ENCODE measurements at places on chromosomes 3 and 15.

DNA sequence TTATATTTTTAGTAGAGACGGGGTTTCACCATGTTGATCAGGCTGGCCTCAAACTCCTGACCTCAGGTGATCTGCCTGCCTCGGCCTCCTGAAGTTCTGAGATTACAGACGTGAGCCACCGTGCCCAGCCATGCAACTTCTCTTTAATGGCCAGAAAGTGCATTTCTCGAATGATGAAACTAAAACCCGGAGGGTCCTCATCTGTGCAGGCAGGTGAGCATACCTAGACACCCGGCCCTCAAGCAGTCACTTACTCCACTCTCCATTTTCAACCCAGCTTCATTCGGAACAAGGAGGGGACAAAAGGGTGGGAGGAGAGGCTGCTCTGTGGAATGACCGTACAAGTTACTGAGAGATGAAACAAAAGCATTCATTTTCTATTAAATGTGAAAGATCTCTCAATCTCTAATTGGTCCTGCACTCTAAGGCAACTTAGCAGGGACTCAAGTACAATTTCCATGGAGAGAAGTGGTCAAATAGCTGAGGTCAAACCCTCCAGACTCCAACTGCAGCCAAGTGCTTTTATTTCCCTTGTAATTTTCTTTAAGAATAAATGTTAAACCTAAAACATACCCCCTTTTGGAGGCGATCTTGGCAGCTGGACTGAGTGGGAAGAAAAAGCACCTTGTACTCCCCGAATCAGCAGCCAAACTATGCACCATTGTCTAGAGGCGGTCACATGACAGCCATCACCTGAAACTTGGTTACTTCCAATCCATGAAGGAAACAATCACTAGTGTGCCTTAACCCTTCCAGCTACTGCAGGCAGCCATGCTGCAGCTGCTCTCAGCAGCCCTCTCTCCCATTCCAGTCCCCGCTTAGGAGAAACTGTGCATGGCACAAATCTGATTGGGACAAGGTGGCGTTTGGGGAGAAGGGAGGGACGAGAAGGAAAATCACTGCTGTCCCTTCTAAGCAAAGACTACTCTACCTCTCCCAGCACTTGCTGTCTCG lies 62.2 kb downstream of the VGLL4 start:
- DNase-seq = no peak

- no peak for DNase-seq
These were observed 182.7 kb downstream of the GOLGA6L6 start for GRCh38 chr15:20358779-20359414.

GRCh38 chr3:38026856-38027255 lies 2.6 kb downstream of the PLCD1 start:
- no peak for DNase-seq

- peak; percentile 25 for DNase-seq
These were observed 111.9 kb downstream of the OXSM start for GRCh38 chr3:25901796-25902195.

DNA sequence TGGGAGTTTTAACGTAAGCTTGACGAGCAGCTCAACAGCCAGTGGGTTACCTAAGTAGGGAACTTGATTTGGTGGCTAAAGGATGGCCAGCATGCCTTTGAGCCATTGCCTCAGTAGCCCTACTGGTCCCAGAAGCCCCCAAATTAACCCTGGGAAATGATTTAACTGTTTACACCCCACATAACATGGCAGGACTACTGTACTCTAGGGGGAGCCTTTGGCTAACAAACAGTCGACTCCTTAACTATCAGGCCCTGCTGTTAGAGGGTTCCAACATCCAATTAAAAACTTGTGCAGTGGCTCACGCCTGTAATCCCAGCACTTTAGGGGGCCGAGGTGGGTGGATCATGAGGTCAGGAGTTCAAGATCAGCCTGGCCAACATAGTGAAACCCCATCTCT lies 9.4 kb upstream of the SMCO1 start:
- no peak for DNase-seq

- no peak for DNase-seq
These were observed 15.7 kb upstream of the ARPIN start for GRCh38 chr15:89928421-89928820.

GRCh38 chr3:64260431-64260830 lies 35.2 kb upstream of the PRICKLE2 start:
- DNase-seq = no peak

GRCh38 chr3:30292192-30292893 lies 314.1 kb upstream of the TGFBR2 start:
- no peak for DNase-seq

DNA sequence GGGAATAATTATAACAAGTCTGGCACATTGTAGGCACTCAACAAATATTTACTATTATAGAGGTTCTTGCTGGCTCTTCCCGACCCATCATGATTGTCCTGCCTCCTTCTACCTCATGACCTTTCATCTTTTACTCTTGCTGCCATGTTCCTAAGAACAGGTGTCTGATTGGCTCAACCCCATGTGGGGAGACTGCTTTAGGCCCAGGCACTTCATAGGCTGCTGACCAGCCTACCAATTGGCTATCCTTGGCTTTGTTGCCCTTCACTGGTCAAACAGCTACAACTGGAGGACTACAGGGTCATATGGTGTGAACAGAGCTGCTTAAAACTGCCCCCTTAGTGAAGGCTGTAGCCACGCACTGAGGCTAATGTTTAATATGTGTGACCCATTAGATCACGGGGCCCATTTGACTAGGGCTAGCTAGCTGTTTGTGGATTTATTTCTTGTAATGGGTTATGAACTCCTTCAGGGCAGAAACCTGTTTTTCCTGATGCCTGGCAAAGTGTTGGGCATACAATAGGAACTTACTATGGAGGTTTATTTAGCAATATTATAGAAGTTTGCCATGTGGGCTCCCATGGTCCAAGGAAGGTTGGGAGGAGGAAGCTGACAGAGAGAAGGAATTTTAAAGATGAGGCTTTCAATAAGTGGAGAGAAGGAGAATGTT lies 239.9 kb upstream of the TBC1D5 start:
- DNase-seq = no peak

DNA sequence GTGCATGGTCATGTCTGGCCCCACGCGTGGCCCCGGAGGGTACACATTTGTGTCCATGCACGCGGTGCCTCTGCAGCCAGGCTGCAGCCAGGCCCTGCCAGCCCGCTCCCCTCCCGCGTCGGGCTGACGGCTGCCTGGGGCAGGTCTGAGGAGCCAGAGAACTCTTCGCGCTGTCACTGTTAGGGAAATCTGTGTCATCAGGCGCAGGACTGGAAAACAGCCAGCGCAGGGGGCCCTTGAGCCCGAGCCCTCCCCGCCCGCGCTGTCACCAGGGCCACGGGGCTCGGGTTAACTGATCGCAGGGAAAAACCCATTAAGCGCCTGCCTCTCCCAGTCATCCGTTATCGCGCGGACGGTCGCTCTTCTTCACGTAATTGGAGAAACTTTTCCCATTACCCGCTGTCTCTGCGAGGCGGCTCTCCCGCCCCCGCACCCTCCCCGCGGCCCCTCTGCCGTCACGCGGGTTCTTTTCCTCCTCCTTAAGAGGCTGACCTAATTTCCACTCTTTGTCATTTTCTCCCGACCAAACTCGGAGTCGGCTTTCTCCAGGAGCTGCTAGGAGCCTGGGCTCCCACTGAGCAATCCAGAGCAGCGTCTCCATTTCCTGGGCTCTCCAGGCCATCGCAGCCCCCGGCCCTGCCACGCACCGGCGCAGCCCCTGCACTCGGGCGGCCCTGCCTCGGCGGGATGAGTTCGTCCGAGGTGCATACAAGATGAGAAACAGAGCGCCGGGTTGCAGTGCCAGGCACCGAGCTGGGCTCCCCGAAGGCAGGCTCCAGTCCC lies 57.5 kb upstream of the PRR23E start:
- no peak for DNase-seq

- no peak for DNase-seq
These were observed 346.8 kb downstream of the EPHA6 start for GRCh38 chr3:97161169-97161568.

DNA sequence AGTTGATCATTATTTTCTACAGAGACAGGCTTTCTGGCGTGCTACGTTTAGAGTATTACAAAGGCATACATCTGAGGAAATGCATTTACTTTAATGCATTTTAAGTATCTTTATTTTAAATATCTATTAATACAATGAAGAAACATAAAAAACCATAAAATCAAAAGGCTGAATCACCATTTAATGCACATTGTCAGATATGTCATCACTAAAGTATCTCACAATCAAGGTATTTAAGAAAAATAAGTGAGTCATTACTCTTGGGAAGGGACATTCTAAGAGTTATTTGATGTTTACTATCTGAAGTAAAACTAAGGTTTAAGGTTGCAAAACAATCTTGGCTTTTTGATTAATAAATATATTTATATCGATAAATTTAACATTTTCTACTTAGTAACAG lies 102.2 kb downstream of the CTNNB1 start:
- no peak for DNase-seq

- DNase-seq = no peak
These were observed 5.6 kb downstream of the ZBTB38 start for GRCh38 chr3:141373768-141374526.

- no peak for DNase-seq
These were observed 192.0 kb upstream of the TPRG1 start for GRCh38 chr3:188979669-188980310.

DNA sequence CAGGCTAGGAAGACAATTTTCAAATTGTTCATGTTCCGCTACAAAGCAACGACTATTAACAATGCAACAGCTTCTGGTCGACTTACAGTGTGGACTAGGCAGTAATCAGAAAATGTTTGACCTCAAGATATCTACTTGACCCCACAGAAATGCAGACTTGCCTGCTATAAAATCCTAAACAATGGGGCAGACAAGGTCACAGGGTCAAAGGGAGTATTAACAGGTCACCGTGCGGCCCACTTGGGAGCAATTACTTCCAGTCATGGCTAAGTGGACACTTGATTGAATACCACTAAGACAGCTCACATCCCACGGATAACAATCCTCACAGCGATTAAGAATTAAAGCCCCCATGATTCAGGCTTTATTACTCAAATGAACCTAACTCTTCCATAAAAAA lies 58.9 kb downstream of the FOXP1 start:
- no peak for DNase-seq

DNA sequence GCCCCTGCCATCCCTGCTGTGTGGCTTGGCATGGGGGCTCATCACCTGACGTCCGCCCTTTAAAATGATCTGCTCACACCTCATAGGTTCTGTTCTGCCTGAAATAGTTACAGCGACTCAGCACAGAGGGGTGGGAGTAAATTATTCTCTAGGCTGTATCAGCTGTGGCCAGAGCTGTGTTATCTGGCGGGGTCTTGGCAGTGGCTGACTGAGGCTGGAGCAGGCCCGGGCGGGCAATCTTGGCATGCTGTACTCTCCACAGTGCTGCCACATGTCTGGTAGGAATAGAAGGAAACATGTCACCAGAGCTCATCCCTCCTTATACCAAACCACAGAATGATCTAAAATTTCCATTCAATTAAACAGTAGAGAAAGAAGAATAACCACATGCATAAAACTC lies 499.9 kb upstream of the LMCD1 start:
- no peak for DNase-seq

GRCh38 chr15:46708226-46708625 lies 1009.1 kb upstream of the SEMA6D start:
- DNase-seq = no peak

DNA sequence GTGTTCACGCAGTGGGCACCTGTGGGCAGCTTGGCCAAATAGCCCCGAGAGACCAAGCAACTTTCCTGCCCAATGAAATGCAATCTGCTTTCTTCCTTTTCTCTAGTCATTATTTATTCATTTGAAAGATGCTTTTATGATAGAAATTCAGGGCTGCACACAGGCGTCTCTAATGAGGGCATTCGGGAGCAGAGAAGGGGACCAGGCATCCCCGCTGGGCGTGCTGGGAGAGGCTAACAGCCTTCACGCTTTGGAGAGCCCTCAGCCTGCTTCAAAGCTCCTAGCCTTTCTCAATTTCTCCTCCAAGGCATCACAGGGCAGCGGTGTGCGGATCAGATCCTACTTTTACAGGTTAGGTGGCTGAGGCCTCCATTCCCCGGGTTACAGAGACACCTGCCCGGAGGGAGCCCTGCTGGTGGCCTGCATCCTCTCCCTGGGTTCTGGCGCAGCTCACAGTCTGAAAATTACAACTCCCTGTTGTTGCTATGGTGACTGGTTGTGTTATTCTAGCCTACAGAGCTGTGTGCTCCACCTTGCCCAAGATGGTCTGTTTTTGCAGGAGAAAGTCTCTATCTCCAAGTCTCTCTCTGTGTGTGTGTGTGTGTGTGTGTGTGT lies 21.8 kb upstream of the KLF13 start:
- DNase-seq = no peak

DNA sequence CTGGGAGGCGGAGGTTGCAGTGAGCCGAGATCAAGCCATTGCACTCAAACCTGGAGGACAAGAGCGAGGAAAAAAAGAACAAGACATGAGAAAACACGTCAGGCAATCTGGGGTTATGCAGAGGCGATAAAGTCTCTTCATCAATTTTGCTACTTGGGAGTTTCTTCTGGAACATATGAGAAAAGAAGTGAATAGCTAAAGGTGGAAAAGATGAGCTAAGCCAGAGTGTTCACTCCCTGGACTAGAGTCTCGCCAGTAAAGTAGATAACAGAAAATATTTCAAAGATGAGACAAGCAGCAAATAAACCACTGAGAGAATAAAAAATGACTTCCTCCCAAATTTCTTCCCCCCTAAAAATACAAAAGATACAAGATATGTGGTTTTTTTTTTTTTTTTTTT lies 188.4 kb upstream of the HES1 start:
- DNase-seq = no peak

- DNase-seq = no peak
These were observed 472.6 kb upstream of the NECTIN3 start for GRCh38 chr3:110598847-110599490.

DNA sequence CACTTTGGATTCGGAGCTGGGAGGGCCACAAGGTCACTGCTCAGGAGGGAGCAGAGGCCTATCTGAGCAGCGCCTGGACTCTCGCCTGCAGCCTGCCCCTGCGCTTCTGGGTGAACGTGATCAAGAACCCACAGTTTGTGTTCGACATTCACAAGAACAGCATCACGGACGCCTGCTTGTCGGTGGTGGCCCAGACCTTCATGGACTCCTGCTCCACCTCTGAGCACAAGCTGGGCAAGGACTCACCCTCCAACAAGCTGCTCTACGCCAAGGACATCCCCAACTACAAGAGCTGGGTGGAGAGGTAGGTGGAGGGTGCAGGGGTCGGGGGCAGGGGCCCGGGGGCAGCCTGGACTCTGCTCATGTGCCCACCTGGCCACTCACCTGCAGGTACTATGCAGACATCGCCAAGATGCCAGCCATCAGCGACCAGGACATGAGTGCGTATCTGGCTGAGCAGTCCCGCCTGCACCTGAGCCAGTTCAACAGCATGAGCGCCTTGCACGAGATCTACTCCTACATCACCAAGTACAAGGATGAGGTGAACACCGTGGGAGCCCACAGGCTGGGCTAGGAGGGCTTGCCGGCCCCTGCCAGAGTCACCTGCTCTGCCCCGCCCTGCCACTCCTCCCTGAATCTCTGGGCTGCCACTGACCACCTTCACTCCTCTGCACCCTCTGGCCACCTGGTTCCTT lies 49.5 kb downstream of the PLXNA1 start:
- DNase-seq = no peak

- no peak for DNase-seq
These were observed 21.3 kb upstream of the GOLIM4 start for GRCh38 chr3:168117059-168117458.

GRCh38 chr3:58111513-58112184 lies 99.1 kb downstream of the DNASE1L3 start:
- DNase-seq = no peak

GRCh38 chr3:168162172-168162571 lies 66.4 kb upstream of the GOLIM4 start:
- DNase-seq = no peak

GRCh38 chr15:100218434-100218833 lies 123.3 kb downstream of the ADAMTS17 start:
- no peak for DNase-seq

GRCh38 chr15:29142129-29142747 lies 127.4 kb downstream of the NSMCE3 start:
- DNase-seq = no peak

GRCh38 chr3:3629911-3630310 lies 169.3 kb upstream of the LRRN1 start:
- no peak for DNase-seq
